Endothelial cell of coronary artery (primary cell): ENCODE measurements at places on chromosomes 1 and 21. TPM values are rescaled to one million over a fixed set of nuclear protein-coding genes. Genes with fewer than 3 reads are reported as not detected.

BEND5 gene
- not detected in 2 replicates for total RNA-seq

KIF2C gene
- total RNA-seq, result 9.9 and 24.7 TPM in 2 replicates

RHOU gene
- total RNA-seq, result 0.27 and 0.94 TPM in 2 replicates

CCDC185 gene
- total RNA-seq, result not detected in 2 replicates

COL6A1 gene
- total RNA-seq, result 12.8 and 55.0 TPM in 2 replicates

COPA gene
- total RNA-seq, result 295 and 307 TPM in 2 replicates

CYP4B1 gene
- total RNA-seq, result not detected in 2 replicates

SV2A gene
- 0.54 and 1.6 TPM in 2 replicates for total RNA-seq

FAM177B gene
- total RNA-seq, result not detected in 2 replicates

FMO5 gene
- 0.45 and 0.47 TPM in 2 replicates for total RNA-seq

URB2 gene
- 14.0 and 15.0 TPM in 2 replicates for total RNA-seq

ZNF648 gene
- not detected in 2 replicates for total RNA-seq

ORC1 gene
- total RNA-seq, result 1.9 and 6.7 TPM in 2 replicates

ARTN gene
- 0.09 TPM in 1 of 2 replicates, not detected in the other for total RNA-seq

MX2 gene
- total RNA-seq, result 0.18 and 0.19 TPM in 2 replicates

OR6K3 gene
- total RNA-seq, result not detected in 2 replicates

LCE3D gene
- total RNA-seq, result not detected in 2 replicates

ACADM gene
- 26.4 and 29.7 TPM in 2 replicates for total RNA-seq

TMCC2 gene
- 1.6 and 2.0 TPM in 2 replicates for total RNA-seq

ASAP3 gene
- total RNA-seq, result 6.4 and 8.8 TPM in 2 replicates

CCDC18 gene
- total RNA-seq, result 8.2 and 12.0 TPM in 2 replicates

CALML6 gene
- not detected in 2 replicates for total RNA-seq

SYPL2 gene
- not detected in 2 replicates for total RNA-seq

C1orf185 gene
- total RNA-seq, result not detected in 2 replicates

CCDC27 gene
- total RNA-seq, result not detected in 2 replicates

SYT14 gene
- total RNA-seq, result 0.09 and 2.4 TPM in 2 replicates

RAB25 gene
- not detected in 2 replicates for total RNA-seq

ATAD3C gene
- under 0.01 TPM in 1 of 2 replicates, not detected in the other for total RNA-seq

OR2T35 gene
- not detected in 2 replicates for total RNA-seq

FRRS1 gene
- 0.94 and 2.1 TPM in 2 replicates for total RNA-seq

DUSP12 gene
- 35.1 and 35.7 TPM in 2 replicates for total RNA-seq

TEX35 gene
- total RNA-seq, result not detected in 2 replicates

KRTAP19-8 gene
- total RNA-seq, result not detected in 2 replicates
